ENCODE measurements at places on chromosomes 2 and 18.

DNA sequence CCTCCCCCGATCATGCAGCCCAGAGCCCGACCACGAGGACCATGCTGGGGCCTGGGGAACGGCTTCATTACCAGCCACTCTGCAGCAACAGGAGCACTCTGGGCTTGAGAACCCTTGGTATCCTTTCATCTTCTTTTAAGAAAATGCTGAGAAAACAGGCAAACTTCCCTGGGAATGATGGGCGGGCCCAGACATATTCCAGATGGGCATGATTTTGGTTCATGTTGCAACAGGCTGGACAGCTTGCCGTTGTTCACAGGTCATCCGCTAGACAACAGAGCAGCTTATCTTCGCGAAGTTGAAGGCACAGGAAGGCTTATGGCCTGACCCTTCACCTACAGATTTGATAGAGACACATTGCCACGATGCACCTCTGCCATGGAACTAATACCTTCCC is 121.0 kb downstream of the KLHL29 start:
- no peak for DNase-seq

DNA sequence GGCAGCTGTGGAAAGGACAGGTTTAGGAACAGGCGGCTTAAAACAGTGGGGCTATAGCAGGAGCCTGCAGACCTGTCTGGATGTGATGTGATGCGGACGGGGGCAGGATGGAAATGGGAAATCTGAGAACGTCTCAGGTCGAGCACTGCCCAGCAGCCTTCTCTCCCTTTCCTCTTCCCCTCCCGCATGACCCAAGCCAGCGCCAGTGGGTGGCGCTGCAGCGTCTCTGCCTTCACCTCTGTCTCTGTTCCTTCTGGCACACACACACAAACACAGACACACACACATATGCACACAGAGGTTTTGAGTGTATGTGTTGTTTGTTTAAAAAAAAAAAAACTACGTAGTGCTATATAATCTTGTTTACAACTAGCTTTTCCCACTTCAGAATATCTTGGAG is 82.0 kb upstream of the SLC66A3 start:
- no peak for DNase-seq

DNA sequence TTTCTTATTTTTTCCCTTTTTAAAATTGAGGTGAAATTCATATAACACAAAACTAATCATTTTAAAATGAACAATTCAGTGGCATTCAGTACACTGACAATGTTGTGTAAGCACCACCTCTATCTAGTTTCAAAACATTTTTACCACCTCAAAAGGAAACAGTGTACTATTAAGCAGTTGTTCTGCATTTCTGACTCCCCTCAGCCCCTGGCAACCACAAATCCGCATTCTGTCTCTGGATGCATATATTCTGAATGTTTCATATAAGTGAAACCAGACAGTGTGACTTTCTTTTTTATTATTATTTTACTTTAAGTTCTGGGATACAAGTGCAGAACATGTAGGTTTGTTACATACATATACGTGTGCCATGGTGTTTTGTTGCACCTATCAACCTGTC is 19.2 kb upstream of the TANK start:
- DNase-seq, result no peak

- no peak for DNase-seq
Measured at GRCh38 chr2:106830191-106830590, 55.8 kb downstream of the ST6GAL2 start.

- DNase-seq, result peak; percentile 18
Measured at GRCh38 chr2:233814056-233814835, 36.1 kb downstream of the MROH2A start.

GRCh38 chr2:208097801-208098200 is 26.5 kb downstream of the CRYGD start:
- no peak for DNase-seq

GRCh38 chr18:32093523-32093922 is 1.8 kb downstream of the RNF138 start:
- DNase-seq, result no peak

DNA sequence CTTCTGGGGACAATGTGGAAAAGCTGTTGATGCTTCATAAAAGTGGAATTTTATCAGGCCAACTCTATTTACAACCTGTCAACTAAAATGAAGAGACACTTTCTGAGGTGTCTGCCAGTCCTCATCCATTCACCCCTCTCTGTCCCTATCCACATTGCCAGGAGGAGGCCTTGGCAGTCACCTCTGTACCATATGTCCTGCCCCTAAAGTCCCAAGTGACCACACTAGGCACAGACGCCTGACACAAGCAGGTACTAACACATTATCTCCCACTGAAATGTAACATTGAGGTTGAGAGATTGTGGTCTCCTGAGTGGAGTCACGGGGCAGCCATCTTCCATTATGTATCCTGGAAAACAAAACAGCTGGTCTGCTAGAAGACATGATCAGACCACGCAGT is 71.4 kb downstream of the OSBPL1A start:
- DNase-seq, result no peak

Data from activated CD4-positive, CD25-positive, alpha-beta regulatory T cell treated with anti-CD3 and anti-CD28 coated beads, Interleukin-2, amount 50 U/mL, for 72 hours (primary cell).